Neural crest cell (in vitro differentiated cells): ENCODE measurements at places on chromosomes 7 and 10. TPM values are rescaled to one million over a fixed set of nuclear protein-coding genes. Genes with fewer than 3 reads are reported as not detected.

The PNLIPRP1 gene
- not detected in 2 replicates for total RNA-seq

The POM121L12 gene
- total RNA-seq, result not detected in 2 replicates

The ABCC2 gene
- total RNA-seq, result 5.9 and 6.2 TPM in 2 replicates

The ZNF277 gene
- total RNA-seq, result 20.2 and 20.9 TPM in 2 replicates

The CARD11 gene
- 0.37 and 0.59 TPM in 2 replicates for total RNA-seq

The ITPRID1 gene
- total RNA-seq, result not detected in 2 replicates

The FAM20C gene
- 21.9 and 22.7 TPM in 2 replicates for total RNA-seq

The MSMB gene
- total RNA-seq, result not detected in 2 replicates

- no peak overlapping the region for H3K4me3 ChIP-seq
- no peaks in the 10 kb centered on the region for H3K27me3 ChIP-seq
- peaks cover 8% of the 10 kb centered on the region for H3K4me1 ChIP-seq
- no peaks in the 10 kb centered on the region for H3K36me3 ChIP-seq
- no peak overlapping the region for H3K27ac ChIP-seq
Measured at GRCh38 chr10:109698882-109699664, 224.2 kb downstream of the XPNPEP1 start.

- H3K27ac ChIP-seq, result no peak overlapping the region
- no peaks in the 10 kb centered on the region for H3K27me3 ChIP-seq
- no peaks in the 10 kb centered on the region for H3K36me3 ChIP-seq
- H3K4me1 ChIP-seq, result no peaks in the 10 kb centered on the region
- DNase-seq, result no peak
- H3K4me3 ChIP-seq, result no peak overlapping the region
Measured at GRCh38 chr7:116601426-116601825, 70.6 kb upstream of the MET start.

- no peaks in the 10 kb centered on the region for H3K27me3 ChIP-seq
- no peaks in the 10 kb centered on the region for H3K36me3 ChIP-seq
- peaks cover 18% of the 10 kb centered on the region for H3K4me1 ChIP-seq
- H3K4me3 ChIP-seq, result peak overlapping the region; percentile 52
- DNase-seq, result peak; percentile 72
Measured at GRCh38 chr7:73734619-73735527, 3.7 kb downstream of the ABHD11 start.

DNA sequence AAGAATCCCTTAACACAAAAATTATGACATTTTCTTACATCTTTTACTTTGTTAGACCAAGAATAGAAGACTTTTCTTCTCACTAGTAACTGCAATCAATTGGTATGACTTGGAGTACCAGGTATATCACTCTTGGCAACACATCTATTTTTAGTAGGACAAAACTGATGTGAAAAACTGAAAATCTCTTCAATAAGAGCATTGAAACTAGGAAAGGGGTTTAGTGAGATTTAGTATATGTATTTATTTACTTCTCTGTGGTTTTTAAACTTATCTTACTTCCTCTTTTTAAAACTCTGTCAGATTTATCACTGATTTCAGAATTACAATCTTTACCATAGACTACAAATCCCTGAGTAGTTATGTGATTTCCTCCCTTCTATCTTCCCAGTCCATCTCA is 366.2 kb downstream of the PCDH15 start:
- H3K4me1 ChIP-seq, result no peaks in the 10 kb centered on the region
- no peak for DNase-seq
- no peaks in the 10 kb centered on the region for H3K27me3 ChIP-seq
- no peak overlapping the region for H3K27ac ChIP-seq

GRCh38 chr10:107657851-107658250 is 493.3 kb upstream of the SORCS1 start:
- peaks cover 3% of the 10 kb centered on the region for H3K36me3 ChIP-seq
- H3K4me1 ChIP-seq, result peaks cover 5% of the 10 kb centered on the region
- DNase-seq, result no peak
- no peaks in the 10 kb centered on the region for H3K27me3 ChIP-seq
- no peak overlapping the region for H3K4me3 ChIP-seq

DNA sequence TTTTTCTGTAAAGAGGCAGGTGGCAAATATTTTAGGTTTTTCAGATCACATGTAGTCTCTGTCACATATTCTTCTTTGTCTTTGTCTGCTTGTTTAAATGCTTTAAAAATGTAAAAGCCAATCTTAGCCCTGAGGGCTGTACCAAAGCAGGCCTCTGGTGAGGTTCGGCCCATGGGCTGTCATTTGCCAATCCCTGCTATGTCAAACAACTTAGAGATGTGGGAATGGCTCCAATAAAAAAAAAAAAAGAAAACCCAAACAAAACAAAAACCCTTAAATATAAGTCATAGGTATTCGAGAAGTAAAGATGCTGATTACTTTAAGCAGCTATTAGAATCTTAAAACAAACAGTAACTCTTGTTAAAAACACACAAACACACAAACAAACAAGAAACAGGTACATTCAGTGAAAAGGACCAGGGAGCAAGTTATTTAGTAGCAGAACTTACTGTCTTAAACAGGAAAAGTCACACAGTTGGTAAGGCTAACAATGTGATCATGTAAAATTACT is 61.4 kb upstream of the NAMPT start:
- H3K4me1 ChIP-seq, result no peaks in the 10 kb centered on the region
- H3K4me3 ChIP-seq, result no peak overlapping the region
- peaks cover 4% of the 10 kb centered on the region for H3K36me3 ChIP-seq
- no peak for DNase-seq

DNA sequence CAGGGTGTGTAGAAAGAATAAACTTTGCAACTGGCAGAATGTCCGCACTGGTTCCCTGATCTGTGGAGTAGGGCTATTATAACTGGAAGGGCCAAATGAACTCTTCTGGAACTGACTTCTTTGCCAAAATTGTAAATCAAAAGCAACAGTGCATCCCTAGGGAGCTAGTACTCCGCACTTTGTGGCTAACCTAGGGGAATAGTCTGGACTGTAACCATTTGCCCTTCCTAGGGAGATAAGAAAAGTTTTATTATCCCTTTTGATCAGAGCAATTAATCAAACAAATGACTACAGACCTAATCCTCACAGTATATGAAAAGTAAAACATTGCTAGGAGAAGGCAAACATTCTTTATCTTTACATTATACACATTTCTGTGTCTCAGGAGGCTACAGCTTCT is 45.5 kb upstream of the STEAP1B start:
- peaks cover 11% of the 10 kb centered on the region for H3K4me1 ChIP-seq
- no peak overlapping the region for H3K27ac ChIP-seq
- no peaks in the 10 kb centered on the region for H3K36me3 ChIP-seq

DNA sequence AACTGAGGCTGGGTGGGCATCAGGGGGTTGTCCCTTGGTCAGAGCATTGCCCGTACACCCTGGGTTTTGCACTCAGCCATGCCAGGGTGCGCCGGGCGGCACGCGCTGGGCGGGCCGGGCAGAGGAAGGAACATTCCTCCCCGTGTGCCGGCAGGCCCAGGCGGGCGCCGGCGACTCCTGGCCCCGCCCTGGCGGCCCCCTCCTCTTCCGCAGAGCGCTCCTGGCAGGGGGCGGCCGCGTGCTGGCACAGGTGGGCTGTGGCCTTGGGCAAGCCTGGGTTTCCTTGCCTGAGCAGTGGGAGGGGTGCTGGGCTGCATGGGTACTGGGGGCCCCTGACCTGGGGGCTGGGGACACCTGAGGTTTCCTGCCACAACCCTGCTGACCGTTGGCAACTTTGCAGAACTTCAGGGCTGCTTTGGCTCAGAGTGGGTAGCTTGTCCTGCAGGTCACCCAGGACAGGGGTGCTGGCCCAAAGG is 3.9 kb downstream of the LFNG start:
- DNase-seq, result no peak
- peaks cover 4% of the 10 kb centered on the region for H3K27me3 ChIP-seq
- peak overlapping the region; percentile 81 for H3K27ac ChIP-seq
- H3K36me3 ChIP-seq, result peaks cover 2% of the 10 kb centered on the region
- peaks cover 44% of the 10 kb centered on the region for H3K4me1 ChIP-seq

DNA sequence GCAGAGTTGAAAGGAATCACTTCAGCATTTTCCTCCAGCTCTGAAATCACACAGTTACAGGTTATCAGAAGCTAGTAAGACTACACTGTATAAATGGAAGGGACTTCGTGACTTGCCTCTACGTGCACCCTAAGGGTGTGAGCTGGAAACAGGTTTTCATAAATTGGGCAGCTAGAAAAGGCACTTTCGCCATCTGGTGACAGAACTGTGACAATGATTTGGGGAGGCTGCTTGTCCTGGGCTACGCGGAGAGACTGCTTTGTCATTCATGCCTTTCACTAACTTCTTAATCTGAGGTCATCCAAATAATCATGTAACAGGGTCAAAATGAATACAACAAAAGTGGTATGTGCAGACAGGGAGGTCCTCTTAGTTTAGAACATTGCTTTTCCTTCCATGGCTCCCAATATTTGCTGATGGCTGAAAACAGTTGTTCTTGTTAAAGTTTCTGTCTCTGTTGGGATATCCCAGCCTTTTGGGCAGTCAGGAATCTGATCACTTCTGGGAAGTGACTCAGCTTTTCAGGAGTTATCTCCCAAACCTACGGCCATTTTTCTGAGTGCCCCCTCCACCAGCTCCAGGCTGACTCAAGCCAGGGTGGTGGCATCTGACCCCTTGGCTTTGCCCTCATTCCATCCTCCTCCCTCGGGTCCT is 17.8 kb downstream of the VWC2 start:
- peak; percentile 40 for DNase-seq
- H3K27me3 ChIP-seq, result peaks cover 8% of the 10 kb centered on the region
- H3K4me3 ChIP-seq, result no peak overlapping the region
- no peaks in the 10 kb centered on the region for H3K36me3 ChIP-seq

DNA sequence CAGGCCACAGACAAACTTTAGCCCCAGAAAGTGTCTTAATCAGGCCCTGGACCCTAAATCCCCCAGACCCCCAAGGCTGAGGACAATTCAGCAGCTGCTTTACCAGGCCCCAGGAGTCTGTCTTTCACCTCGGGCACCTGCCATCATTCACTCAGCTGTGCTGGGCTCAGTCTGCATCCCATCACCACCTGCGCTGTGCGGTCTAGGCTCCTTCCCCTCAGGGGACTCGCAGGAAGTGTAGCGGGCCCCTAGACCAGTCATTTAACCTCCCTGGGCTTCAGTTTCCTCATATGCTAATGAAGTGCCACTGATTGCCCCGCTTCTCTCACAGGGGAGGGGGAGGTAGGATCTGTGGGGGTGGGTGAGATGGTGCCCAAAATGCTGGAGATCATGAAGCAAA is 76.4 kb upstream of the ZMIZ1 start:
- H3K4me1 ChIP-seq, result peaks cover 36% of the 10 kb centered on the region
- no peaks in the 10 kb centered on the region for H3K27me3 ChIP-seq
- H3K4me3 ChIP-seq, result no peak overlapping the region
- DNase-seq, result no peak
- H3K27ac ChIP-seq, result no peak overlapping the region
- no peaks in the 10 kb centered on the region for H3K36me3 ChIP-seq

GRCh38 chr7:48101968-48102367 is 12.9 kb downstream of the UPP1 start:
- H3K27me3 ChIP-seq, result no peaks in the 10 kb centered on the region
- no peak overlapping the region for H3K4me3 ChIP-seq
- peak overlapping the region; percentile 51 for H3K27ac ChIP-seq
- H3K36me3 ChIP-seq, result peaks cover 15% of the 10 kb centered on the region
- no peaks in the 10 kb centered on the region for H3K4me1 ChIP-seq
- DNase-seq, result no peak

DNA sequence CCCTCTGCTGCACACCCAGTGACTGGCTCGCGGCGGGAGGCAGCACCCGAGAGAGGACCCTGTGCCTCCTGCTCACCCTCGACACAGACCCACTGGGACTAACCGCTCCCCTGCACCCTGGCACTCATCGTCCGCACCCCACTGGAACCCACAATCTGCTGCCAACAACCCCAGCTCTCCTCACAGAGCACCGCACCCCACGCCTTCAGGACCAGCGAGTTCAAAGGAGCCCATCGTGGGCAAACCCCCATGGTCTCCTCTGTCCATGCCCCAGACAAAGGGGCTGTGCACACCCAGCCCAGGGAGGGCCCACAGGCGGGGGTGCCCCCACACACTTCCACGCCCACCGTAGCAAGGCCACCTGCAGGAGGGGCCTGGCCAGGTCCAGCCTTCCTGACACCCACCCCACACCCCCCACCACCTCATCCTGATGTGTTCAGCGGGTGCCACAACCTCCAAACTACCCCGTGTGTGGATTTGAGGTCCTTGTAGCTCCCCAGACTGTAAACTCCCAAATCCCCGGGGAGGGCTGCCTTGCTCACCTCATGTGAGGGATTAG is 14.0 kb downstream of the RASGEF1A start:
- no peaks in the 10 kb centered on the region for H3K4me1 ChIP-seq
- H3K4me3 ChIP-seq, result no peak overlapping the region
- H3K36me3 ChIP-seq, result no peaks in the 10 kb centered on the region
- no peak for DNase-seq
- no peaks in the 10 kb centered on the region for H3K27me3 ChIP-seq
- no peak overlapping the region for H3K27ac ChIP-seq

DNA sequence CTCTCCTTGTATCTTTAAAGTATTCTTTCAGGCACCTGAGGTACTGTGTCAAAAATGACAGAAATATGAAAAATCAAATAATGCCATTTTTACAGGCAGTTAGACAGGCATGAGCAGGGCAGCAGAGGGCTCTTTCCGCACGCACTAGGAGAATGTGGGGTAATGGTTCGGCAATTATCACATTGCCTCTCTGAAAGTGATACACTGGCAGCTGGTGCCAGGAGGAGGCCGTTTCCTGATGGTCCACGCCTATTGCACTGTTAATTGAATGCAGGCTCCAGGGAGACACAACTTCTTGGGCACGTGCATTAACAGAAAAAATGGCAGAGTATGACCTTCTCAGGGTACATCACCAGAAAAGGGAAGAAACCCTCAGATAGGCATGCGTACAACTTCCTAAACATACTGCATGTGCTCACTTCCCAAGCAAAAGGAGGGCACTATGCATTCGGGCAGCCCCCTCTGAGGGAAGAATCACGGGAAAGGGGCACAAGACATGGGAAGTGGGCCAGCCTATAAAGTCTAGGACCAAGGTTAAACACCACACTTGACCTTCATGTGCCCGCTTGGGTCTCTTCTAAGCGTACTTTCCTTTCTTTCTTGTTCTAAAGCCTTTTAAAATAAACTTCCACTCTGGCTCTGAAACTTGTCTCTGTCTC is 161.7 kb downstream of the TNS3 start:
- H3K27ac ChIP-seq, result no peak overlapping the region
- no peaks in the 10 kb centered on the region for H3K4me1 ChIP-seq
